Muscle of leg (tissue), 16 donors: ENCODE measurements at places on chromosomes 1 and 21. TPM values are rescaled to one million over a fixed set of nuclear protein-coding genes. Genes with fewer than 3 reads are reported as not detected.
A peak's percentile ranks its signal among the peaks of the same experiment; 100 is the strongest.

GRCh38 chr21:34606051-34606450, 8.9 kb downstream of the RCAN1 start:
- DNase-seq = no peak

GJA8 gene
- total RNA-seq = not detected

LCK gene
- total RNA-seq = 0.62 TPM

DNA sequence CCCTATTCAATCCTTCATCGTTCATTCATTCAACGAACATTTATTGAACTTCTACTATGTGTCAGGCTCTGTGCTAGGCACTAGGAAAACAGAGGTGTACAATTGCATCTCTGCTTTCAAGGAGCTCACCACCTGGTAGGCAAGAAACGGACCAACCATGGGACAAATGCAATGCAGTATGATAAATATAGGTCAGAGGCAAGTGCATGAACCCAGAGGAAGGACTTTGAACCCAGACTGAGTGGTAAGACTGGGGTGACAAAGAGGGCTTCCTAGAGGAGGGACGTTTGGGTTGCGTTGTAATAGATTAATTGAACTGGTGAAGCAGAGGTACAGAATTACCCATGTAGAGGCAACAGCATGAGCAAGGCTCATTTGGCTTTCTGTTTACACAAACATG, 16.4 kb downstream of the CD2 start:
- no peak for DNase-seq

CDA gene
- 0.13 TPM for total RNA-seq

DNA sequence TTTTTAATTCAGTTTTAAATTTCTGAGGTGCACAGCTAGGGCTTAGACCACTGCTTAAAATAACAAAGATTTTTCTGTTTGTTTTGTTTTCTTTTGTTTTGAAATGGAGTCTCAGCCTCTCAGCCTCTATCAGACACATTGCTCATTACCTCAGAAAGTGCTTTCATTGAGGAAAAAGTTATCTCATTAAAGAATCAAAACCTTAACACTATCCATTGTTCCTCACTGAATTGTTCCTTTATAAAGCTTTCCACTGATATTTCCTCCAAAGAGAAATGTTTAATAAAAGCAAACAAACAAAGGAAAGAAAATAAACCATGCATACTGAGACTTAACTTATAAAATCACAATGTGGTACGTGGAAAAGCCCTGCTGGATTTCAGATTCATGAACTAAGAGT, 63.8 kb downstream of the SIPA1L2 start:
- DNase-seq = no peak

SLC30A2 gene
- 0.93 TPM for total RNA-seq

DNA sequence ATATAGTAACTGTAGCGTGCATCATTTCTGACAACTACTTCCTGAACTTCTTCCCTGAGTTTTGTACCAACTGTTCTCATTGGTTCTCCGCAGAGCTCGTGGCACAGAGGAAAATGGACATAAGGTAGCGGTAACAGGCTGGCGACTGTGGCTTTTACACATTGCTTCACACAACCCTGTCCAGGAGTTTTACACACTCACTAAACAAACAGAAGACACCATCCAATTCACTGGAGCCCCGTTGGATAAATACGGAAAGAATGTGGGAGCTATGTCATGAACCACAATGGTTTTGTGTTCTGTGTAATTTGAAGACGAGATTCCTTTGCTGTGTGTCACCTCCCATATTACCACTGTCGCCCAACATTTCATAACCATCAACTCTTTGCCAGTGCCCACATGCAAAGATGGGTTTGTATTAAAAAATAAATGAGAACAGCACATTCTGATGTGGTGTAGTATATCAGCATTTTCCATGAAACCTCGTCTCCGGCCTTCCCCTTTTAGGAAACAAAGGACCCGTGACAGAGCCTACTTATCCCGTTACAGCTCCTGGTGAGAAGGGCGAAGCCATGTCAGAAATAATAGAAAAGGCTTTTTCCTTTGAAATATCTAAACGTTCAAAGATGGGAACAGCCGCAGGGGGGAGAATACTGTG, 47.4 kb upstream of the ENAH start:
- DNase-seq = peak; percentile 76

ACKR1 gene
- 2.7 TPM for total RNA-seq

TMEM61 gene
- 0.04 TPM for total RNA-seq

- no peak for DNase-seq
These were observed 304.4 kb upstream of the LYPLAL1 start for GRCh38 chr1:218869276-218869675.

DNA sequence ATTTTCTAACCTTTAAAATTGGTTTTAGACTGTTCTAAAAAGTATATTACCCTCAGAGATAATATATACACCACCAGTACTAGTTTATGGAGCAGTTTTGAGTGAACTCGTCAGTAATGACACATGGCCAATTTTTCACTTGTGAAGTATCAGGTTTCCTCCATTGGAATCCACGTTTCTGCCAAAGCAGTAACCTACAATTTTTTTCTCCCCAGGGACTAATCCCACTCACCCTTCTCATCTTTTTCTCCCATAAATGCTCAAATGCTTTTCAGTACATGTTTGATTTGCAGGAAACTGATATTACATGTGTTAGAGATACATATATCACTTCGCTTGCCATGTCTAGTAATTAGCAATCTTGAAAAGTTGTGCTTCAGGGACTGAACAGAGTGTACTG, 94.1 kb downstream of the COL24A1 start:
- peak; percentile 54 for DNase-seq

OR2T35 gene
- not detected for total RNA-seq

- peak; percentile 92 for DNase-seq
These were observed 141.1 kb downstream of the TOMM20 start for GRCh38 chr1:234987415-234988154.

OR10Z1 gene
- not detected for total RNA-seq

DNA sequence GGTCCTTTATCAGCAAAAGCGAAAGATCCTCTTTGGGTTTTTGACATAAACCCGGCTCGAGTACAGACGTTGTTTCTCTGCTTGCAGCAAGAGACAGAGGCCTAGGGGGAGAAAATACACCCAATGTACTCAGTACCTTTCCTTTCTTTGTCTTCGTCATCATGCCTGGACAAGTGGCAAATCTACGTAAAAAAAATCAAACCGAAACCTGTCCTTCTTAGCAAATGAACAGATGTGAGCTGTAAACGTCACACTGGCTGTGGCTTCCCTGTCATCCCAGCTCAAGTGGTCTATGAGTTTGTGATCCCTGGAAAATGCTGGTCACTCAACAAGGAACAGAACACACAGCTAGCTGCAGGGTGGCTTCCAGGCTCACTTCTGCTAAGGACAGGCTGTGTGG, 39.9 kb downstream of the STPG1 start:
- DNase-seq = no peak

- no peak for DNase-seq
These were observed 77.6 kb upstream of the CD34 start for GRCh38 chr1:207988326-207989165.

GRCh38 chr21:16279731-16280581, 550.2 kb downstream of the USP25 start:
- DNase-seq = peak; percentile 80

- peak; percentile 84 for DNase-seq
These were observed 24.8 kb upstream of the THEM4 start for GRCh38 chr1:151934048-151934493.

OR2L2 gene
- total RNA-seq = 0.04 TPM

DNA sequence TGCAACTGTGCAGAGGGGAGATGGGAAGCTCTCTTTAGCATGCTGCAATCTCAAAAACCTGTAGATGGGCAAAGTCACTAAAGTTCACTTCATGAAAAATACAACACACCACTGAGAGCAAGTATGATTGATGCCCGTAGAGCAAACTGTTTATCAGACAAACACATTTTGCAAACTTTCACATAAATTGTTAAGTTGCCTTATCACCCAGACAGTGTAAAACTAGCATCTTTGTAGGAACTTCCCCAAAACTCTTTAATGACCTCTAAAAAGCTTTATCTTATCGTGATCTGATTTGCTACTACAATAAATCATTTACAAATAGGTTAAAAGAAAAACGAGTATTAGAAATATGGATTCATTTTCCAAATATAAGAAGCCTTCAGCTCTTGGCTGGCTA, 391.0 kb downstream of the LMO4 start:
- no peak for DNase-seq

- no peak for DNase-seq
These were observed 85.0 kb upstream of the AK4 start for GRCh38 chr1:65063025-65063424.

DNA sequence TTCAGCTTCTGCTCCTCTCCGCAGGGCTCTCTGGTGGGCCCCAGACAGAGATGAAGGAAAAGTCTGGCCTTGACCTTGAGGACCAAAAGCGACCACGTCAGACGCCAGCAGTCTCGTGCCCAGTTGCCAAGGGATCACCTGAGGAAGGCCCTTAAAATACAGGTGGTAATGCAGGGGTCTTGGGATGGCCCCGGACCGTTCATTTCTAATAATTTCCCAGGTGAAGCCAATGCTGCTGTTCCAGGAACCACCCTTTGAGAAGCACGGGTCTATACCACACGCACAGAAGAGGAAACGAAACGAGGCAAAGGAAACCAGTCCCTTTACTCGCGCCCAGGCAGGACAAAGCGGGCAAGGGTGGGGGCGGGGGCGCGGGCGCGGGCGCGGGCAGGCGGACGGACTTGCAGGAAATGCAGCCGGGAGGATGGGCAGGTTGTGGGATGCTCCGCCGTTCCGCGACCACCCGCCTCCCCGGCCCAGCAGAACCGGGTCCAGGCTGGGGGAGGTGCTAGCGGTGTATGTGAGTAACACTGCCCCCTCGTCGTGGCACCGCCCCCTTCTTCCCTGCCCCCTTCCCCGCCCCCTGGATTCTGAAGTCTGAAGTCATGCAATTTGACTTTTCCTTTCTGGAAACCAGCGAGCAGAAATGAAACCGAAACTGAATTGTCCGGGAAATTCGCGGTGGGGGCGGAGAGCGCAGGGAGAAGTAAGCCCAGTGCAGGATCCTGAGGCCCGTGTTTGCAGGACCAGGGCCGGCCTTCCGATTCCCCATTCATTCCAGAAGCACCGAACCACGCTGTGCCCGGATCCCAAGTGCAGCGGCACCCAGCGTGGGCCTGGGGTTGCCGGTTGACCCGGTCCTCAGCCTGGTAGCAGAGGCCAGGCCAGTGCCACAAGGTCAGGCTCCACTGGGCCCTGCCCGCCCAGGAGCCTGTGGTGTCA, 5.8 kb upstream of the MX1 start:
- peak; percentile 98 for DNase-seq

DNA sequence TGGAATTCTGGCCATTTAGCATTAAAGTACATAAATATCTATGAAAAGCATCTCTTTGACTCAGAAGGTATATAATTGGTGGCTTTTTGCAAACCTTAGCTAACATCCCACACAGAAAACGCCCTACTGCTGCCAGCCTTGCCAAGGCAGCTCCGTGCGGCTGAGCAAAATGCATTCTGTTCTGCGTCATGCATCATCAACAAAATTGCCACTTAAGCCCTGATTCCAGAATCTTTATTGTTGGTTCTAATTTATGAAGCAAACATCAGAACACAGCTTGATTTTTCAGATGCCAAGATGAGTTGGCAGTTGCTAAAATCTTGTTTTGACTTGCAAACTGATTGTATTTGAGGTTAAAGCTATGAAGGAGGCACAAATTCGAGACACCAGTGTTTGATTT, 314.9 kb upstream of the DEPDC1 start:
- DNase-seq = no peak
